ENCODE measurements at places on chromosomes 1 and 21.

DNA sequence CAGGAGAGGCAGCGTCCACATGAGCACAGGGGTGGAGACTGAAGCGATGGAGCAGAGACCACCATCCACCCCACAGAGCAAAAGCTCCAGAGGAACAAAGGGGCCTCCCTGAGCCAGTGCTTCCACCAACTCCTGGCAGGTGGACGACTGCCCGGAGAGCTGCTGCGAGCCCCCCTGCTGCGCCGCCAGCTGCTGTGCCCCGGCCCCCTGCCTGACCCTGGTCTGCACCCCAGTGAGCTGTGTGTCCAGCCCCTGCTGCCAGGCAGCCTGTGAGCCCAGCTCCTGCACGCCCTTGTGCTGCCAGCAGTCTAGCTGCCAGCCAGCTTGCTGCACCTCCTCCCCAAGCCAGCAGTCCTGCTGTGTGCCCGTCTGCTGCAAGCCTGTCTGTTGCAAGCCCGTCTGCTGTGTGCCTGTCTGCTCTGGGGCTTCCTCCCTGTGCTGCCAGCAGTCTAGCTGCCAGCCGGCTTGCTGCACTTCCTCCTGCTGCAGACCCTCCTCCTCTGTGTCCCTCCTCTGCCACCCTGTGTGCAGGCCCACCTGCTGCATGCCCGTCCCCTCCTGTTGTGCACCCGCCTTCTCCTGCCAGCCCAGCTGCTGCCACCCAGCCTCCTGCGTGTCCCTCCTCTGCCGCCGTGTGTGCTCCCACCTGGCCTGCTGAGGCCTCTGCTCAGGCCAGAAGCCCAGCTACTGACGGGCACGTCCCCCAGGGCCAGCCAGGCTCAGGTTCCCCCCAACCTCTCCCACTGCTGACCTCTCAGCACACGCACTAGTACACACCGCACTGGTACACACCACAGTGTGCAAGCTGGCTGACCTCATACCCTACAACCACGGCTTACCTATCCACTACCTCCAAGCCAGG is 5.4 kb downstream of the KRTAP10-12 start:
- no peak for DNase-seq

GRCh38 chr1:181166377-181167196 is 78.1 kb downstream of the IER5 start:
- peak; percentile 65 for DNase-seq

DNA sequence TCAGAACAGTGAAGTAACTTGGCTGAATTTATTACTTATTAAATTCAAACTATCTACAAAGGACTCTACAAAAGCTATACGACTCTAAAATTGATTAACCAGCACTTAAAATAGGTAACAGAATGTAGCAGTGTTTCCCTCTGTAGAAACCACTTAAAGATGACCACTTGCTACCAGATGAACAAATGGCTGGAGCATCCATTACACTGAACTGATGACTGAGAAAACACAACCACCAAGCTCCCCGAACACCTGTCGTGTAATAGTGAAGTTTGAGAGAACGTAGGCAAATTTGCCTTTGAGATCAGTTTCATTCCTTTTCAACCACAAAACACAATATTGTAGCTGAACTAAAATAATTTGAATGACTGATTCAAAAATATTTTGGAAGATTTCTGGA is 226.7 kb downstream of the KCNT2 start:
- DNase-seq, result no peak

DNA sequence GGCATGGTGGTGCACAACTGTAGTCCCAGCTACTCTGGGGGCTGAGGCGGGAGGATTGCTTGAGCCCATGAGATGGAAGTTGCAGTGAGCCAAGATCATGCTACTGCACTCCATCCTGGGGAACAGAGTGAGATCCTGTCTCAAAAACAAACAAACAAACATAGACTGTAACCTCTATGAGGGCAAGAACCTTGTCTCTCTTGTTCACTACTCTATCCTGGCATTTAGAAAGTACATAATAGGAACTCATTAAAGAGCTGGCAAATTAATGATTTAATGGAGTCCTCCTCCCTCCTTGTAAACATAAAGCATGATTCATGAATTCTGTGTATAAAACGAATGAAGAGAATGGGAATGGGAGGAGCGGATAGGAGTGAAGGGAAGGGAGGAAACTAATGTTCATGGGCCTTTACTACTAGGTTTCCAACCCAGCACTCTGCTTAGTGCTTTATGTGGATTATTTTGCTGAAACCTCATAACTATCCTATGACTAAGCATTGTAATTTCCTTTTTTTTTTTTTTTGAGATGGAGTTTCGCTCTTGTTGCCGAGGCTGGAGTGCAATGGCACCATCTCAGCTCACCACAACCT is 8.6 kb downstream of the LMOD1 start:
- DNase-seq, result peak; percentile 75

- no peak for DNase-seq
These were observed 42.7 kb downstream of the CENPF start for GRCh38 chr1:214645712-214646111.

Measured in renal cortical epithelial cell (primary cell).